NCI-H1930 (cell line): ENCODE measurements at places on chromosomes 6 and 20.
A peak's percentile ranks its signal among the peaks of the same experiment; 100 is the strongest.

DNA sequence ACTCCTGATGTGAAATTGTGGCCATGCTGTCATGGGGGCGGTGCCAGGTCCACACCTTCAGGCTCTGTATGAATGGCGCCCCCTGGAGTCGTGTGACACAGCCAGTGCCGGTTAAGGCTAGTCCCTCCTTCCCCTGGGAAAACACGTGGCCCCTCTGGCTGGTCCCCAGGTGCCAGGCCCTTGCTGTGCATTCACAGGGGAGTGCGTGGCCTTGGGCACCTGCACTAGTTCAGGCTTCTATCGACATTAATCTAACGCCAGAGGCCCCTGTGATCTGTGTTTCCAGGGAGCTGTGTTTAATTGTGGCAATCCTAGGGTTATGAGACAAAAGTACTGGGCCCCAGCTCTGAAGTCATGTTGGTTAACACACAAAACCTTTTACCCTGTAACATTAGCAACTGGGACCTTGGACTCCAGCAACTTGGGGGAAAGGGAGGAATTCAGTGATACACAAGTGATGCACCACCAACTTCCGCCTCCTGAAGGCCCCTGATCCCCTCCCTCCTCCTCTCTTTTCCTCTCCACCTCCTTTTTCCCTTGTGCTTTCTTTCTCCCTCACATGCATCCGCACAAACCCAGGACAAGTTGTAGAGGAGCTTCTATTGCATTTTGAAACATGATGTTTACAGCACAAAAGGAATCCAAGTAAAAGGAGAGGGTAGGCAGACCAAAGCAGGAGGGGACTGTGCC lies 74.0 kb downstream of the SSR1 start:
- peak; percentile 74 for DNase-seq

DNA sequence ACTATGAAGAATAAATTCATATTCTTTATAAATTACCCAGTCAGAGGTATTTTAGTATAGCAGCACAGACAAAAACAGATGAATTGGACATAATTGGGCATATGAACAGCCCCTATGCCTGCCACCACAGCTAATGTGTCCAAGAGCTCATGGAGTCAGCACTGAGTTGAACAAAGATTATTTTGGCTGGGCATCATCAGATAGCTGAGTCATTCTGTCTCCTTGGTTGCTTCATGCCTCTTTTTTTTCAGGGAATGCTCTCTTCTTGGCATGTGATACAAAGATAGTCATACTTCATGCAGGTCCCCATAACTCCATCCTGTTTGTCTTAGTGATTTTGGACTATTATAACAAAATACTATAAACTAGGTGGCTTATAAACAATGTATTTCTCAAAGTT lies 275.6 kb downstream of the TENT5A start:
- DNase-seq: no peak

DNA sequence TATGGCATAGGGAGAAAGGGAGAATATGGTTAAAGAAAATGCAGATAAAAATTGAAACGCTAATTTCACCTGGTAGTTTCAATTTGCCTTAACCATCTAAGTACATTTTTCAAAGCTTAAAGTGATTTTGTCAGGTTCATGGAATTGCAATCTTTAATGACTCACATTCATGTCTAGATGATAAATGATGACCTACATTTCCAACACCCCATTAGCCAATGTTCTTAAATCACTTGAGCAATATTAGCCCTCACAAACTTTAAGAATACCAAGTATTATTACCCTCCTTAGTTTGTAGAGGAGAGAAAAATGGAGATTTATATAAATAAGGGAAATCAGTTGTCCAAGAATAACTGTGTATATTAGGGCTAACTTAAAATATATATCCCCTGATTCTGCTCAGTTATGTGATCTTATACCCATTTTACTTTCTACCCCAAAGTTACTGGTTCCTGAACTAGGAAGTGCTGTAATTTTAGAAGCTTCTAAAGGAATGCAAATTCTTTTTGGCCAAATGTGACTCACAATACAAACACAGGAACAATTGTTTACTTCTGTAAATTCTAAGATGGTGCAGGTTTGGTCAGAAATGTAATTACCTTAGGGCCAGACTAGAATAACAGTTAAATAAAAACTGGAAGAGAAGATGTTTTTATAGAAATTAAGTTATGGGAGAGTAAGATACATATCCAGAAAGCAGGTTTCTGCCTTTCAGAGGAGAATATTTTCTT lies 34.5 kb downstream of the TPBG start:
- DNase-seq: no peak

DNA sequence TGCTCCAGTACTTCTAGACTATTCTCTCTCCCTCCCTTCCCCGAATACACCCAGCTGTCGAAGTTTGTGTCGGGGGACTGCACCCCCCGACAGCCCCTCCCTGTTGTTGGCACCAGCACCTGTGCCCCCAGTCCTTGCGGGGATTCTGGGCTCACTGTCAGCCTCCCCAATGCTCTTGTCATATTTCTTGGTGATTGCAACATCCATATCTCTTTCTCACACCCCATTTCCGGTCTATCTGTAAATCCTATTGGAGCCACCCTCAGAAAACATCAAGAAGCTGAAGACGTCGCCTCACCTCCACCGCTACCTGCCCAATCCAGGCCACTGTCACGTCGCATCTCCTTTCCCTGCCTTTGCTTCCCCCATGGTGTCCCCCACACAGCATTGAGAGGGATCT lies 32.6 kb upstream of the VSTM2L start:
- DNase-seq: no peak

DNA sequence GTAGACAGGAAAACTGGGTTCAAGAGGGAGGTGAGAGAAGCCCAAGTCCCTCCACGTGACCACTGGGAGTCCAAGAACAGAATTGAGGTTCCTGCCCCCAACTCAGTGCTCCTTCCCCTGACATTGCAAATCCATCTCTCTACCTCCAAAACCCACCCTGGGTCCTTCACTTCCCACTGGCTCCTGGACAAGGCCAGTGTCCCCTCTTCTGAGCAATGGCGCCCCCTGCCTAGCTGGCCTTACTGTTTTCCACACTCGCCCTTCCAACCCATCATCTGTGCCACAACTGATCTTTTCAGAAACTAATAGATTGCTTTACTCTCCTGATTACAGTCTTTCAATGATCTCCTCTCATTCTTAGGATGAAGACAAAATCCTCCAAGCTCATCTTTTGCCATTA lies 200.3 kb downstream of the ANKRD60 start:
- DNase-seq: peak; percentile 32

GRCh38 chr6:125963817-125964216 lies 7.2 kb downstream of the HINT3 start:
- DNase-seq: no peak

GRCh38 chr6:31680226-31681134 lies at the start of gene LY6G5C:
Gene LY6G5C, minus strand, starts transcription at chr6:31681067. Its CDS starts 694 bp downstream, at chr6:31680373.
- DNase-seq: peak; percentile 57

- no peak for DNase-seq
Observed at GRCh38 chr6:84588697-84589080, 175.7 kb downstream of the TBX18 start.

DNA sequence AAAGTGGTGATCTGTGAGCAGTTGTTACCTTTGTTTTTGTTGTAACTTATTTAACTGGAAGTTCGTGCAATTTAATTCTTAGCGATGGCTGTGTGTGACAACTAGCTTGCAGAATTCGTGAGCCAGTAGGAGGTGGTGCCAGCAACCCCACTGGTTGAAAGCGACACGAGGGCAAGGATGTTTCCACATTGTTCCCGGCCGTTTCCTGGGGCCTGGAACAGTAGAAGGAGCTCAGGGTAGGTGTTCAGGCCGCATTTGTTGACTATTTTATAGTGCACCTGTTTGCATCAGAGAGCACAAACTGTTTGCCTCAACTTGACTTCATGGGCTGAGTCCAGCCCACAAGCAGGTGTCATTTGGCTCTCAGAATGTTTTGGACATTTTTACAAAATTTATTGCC lies 112.1 kb upstream of the PTPN1 start:
- no peak for DNase-seq

DNA sequence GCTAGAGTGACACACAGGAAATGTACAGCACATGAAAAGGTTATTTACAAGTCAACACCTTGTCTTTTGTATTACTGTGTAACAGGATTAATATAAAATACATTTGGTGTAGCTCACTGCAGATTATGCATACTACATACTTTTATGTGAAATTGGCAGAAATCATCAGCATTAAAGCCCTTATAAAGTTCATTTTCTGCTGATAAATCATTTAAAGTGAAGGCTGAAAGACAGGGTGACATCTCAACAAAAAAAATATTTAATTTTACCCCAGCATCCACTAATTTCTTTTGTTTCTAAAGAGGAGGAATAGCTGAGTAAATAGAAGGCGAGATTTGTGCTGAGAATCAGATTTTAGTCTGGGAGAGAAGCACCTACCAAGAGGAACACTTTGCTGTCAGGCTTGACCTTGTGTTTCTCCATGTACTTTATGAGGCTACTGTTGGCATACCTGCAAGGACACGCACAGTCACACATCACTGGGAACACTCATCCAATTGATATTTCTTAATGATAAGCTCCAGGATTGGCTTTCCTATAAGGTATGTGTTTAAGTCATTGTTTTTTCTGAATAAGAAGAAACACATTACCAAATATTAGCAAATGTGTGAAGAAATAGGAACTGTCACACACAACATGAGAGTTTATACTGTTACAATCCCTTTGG lies 146.6 kb upstream of the SLC22A16 start:
- DNase-seq: no peak

GRCh38 chr6:104887350-104887749 lies 27.6 kb upstream of the HACE1 start:
- no peak for DNase-seq

DNA sequence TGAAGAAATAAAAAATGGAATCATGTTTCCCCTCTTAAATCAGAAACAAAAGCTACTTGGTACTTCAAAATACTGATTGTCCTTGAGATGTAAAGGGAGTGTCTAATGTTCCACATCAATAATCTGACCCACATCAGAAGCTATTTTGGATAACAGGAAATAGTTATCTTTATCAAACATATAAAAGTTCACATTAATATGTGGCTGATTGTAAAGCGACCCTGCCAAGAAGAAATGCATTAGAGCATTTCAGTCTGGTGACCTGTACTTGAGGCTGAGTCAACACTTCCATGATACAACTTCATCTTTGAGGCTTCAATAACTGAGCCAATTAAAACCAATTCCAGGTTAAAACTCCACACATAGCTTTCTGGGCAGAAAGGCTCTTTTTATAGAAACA lies 31.8 kb downstream of the SYNE1 start:
- DNase-seq: no peak

GRCh38 chr6:117933471-117933870 lies 26.4 kb downstream of the SLC35F1 start:
- DNase-seq: no peak

GRCh38 chr6:157823528-157824370 lies 703 bp downstream of the SNX9 start:
- no peak for DNase-seq

GRCh38 chr6:32168350-32168749 lies 4.0 kb downstream of the EGFL8 start:
- no peak for DNase-seq
